ENCODE measurements at places on chromosomes 4 and X.

DNA sequence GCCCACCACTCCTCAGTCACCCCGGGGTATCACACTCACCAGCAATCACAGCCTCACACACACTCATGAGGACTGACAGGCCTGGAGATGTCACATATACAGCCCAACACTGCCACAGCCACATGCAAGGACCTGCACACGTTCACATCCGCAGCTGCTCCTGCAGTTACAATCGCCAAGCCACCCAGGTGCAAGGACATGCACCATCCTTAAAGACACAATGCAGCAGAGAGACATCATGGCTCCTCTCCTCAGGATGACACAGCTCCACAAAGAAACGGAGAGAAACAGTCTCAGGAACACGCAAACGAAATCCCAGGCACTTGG lies 1.1 kb downstream of the PCSK1N start:
- no peak for DNase-seq

DNA sequence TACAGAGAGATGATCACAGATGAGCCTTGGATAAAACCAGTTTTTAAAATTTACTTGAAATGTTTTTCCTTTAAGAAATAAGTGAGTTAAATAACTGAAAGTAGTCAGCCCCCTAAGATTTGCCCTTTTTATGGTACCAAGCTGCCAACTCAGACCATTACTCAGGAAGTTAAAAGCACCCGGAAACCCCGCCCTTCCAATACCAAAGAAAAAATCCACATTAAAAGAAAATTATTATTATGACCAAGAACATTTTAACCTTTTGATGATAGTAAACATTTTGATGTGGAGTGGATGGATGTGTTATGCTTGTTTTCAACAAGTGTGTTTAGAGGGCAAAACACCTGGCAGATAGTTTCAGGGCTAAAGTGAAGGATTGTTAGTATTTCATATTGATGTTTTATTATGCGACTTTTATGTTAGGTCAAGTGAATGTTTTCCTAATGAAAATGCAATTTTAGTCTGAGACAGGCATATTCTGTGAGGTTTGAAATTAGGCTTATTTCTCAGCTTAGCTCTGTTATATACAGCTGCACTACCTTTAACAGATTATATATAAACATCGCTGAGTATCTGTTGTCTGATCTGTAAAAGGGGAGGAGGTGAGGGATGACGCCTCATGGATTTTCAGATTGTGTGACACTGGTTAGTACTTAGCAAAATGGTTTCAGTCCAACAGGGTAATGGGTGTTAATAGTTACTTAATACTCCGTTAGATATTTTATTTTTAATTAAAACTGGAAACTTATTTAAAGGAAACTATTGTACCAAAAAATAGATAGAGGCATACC lies 89.0 kb downstream of the KDM6A start:
- DNase-seq: no peak

DNA sequence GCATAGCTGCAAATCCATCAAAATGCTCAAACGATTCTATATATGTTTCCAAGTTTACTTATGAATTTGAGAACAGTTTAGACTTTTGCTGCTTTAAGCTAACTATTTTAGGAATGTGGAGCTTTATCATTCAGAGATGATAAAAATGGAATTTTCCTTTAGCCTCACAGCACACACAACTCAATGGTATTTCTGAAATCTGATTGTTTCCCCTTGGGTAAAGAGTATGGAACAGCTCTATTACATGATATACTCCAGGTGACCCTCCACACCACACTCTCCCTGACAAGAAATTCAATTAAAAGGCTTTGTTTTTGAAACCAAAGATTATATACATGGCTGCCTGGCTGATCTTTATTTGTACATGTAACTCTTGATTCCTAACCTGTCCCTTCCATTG lies 120.0 kb downstream of the LUZP4 start:
- DNase-seq: no peak

GRCh38 chr4:180153587-180153986 lies 2089.6 kb upstream of the TENM3 start:
- no peak for DNase-seq

DNA sequence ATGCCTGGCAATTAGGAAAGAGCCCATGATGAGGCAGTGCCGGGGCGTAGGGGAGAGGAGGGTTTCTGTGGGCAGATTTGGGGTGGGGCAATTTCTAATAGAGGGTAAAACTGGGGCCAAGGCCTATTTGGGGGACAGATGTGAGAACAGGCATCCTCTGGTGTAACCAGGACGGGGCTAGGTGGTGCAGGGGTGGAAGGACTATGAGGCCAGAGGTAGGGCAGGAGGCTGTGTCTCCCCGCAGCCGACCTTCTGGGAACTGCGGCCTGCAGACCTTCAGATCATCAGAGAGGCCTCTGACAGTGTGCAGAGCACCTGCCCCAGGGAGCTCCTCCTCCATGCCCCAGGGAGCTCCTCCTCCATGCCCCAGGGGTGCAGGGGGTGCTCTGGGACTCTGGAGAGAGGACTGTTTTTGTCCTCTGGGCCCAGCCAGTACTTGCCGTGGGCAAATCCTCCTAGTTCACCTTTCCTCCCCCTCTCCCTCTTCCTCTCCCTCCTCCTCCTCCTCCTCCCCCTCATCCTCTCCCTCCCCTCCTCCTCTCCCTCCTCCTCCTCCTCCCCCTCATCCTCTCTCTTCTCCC lies 101.9 kb downstream of the SORCS2 start:
- no peak for DNase-seq

- no peak for DNase-seq
Measured at GRCh38 chrX:13770013-13770535, 35.5 kb downstream of the OFD1 start.

DNA sequence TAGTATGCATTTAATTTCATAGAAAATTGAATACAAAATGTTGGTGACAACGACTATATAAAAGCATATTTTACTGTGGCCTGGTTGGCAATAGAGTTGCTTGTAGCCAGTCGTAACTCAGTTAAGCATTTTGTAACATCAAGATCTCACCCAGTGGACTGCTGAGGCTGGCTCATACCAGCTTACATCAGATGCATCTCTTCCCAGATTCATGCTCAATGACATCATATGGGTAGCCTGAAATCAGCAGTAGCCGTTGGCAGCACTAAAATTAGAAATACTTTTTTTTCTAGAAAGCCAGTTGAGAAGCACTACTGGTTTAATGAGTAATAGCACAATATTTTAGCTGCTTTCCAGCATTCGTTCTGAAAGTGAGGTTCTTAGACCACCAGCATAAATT lies 341.2 kb downstream of the TECRL start:
- DNase-seq: peak; percentile 12

- no peak for DNase-seq
Measured at GRCh38 chr4:23875317-23875716, 14.5 kb downstream of the PPARGC1A start.

GRCh38 chr4:15336410-15337167 lies 91.2 kb upstream of the C1QTNF7 start:
- DNase-seq: peak; percentile 14

DNA sequence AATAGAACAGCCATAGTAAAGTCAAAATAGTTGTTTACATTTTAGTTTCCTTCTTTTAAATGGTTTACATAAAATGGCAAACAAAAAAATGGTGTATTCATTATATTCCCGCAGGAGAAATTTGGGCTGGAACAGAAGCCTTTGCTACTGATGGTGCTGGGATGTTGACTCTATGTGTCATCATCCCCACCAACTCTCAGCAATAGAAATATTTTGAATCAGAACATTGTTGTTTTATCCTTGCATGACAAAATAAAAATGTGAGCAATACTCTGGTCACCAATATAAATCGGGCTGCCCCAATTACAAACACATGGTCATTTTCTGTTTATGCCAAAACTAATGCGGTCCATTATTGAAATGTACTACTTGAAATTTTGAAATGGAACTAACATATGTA lies 1131.6 kb upstream of the PCDH7 start:
- no peak for DNase-seq

DNA sequence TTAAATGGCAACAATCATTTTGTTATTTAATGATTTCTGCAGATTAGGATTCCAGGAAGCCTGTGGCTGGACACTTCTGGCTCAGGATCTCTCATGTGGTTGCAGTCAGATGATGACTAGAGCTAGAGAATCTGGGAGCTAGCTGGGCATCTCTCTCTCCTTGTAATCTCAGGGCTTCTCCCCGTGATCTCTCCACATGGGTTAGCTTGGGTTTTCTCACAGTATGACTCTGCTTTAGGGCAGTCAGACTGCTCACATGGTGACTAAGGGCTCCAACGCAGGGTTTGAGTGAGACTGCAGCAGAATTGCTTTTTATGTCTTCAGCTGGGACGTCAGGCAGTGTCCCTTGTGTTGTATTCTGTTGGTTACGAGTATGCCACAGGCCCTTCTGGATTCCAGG lies 361.4 kb downstream of the CBLL2 start:
- peak; percentile 32 for DNase-seq

- DNase-seq: no peak
Measured at GRCh38 chr4:132384709-132385108, 764.4 kb upstream of the PCDH10 start.

DNA sequence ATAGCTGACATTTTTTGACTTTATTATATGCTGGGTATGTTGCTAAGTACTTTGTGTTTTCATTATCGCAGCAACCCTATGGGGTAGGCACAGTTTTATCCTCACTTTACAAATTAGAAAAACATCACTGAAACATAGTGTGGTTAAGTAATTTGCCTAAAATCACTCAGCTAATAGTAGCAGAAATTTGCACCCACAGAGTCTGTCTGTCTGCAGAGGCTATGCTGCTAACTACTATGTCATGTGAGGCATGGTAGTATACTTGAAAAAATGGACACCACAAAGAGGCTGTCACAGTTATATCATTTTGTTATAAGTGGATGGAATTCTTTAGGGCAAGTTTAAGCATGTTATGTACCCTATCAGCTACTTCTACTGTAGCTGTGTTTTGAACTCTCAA lies 69.0 kb downstream of the STAG2 start:
- no peak for DNase-seq

DNA sequence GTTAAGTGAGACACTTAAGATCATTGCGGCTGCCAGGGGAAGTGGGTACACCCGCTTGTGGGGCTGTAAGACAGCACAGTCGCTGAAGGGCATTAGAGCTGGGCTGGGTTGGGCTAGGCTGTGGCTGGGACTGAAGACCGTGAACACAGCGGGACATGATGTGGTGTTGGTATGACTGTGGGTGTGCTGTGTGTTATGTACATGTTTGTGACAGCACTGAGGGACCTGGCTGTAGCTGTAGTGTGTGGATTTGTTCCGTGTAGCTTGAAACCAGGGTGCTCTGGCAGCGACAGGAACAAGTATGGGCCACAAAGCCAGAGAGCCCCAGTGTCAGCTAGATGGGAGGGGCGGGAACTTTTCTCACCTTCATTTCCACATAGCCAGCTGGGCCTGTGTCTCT lies 82.1 kb downstream of the NHSL2 start:
- DNase-seq: no peak

DNA sequence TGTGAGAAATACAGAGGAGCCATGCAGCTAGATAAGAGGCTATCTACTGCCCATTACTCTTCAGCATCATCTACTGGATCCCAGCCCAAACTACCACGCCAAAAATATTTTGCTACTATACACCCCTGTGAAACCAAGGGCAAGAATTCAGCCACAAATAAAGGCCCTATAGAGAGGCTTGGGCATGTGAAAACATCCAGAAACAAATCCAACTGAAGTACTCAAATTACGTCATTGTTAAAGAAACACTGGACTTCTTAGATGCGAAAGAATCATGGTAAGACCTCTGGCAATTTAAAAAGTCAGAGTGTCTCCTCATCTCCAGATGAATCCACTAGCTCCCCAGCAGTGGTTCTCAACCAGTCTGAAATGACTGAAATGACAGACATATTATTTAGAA lies 12.8 kb downstream of the NDST3 start:
- DNase-seq: no peak

DNA sequence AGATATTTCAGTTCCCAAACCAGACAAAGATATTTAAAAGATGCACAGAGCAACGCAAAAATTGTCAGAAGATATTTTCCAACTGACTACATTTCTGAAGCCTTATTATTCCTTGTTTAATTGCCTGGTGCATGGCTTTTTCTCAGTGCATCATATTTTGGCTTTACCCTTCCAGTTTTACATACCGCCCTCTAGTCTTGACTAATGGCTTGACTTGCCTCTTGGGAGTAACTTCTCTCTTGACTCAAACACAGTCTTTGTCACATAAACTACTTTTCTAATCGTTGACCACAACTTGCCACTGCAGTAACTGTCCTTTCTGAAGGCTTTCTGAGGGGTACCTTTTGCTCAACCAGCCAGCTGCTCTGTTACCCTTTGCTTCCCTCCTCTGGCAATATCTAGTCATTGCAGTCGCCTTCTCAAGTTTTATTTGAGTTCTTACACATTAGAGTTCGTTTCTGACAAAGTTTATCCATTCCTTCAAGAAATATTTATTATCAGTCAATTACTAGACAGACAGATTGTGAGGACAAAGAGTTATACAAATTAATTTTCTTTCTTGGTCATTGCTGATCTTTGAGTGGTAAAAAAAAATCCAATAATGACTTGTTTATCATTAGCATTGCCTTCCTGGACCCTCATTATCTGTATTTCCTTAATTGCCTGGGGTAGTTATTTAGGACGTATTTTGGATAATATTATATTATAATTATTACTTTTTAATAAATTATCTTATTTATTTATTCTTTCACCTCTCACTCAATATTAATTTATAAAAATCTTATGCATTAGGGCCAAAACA lies 506.9 kb upstream of the PCDH10 start:
- peak; percentile 76 for DNase-seq

DNA sequence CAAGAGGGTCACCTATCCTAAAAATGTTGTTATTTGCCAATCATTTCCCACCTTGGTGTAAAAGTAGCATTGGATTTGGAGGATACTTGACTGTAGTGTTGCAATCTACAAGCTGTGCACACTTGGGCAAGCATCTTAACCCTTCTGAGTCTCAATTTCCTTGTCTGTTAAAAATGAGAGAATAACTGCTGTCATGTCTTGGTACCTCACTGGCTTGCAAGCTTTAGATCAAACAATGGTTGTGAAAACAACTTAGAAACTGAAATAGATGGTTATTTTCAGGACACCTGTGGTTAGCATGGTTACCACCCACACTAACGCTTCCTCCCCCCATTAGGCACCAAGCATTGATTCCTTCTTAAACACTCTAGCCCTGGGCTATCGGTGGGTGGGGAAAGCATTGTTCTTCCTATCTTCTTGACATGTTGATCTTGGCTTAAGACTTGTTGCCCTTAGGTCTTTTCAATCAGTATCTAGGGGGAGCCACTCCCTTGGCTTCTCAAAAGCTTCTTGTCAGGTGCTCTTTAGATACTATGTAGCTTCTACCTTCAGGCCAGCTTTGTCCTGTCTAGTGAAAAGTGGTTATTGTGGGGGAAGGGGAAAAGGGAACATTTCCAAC lies 10.6 kb upstream of the AMOT start:
- no peak for DNase-seq

GRCh38 chr4:124727331-124727890 lies 14.9 kb upstream of the ANKRD50 start:
- no peak for DNase-seq

GRCh38 chr4:6272863-6273660 lies 3.4 kb downstream of the WFS1 start:
- peak; percentile 36 for DNase-seq

DNA sequence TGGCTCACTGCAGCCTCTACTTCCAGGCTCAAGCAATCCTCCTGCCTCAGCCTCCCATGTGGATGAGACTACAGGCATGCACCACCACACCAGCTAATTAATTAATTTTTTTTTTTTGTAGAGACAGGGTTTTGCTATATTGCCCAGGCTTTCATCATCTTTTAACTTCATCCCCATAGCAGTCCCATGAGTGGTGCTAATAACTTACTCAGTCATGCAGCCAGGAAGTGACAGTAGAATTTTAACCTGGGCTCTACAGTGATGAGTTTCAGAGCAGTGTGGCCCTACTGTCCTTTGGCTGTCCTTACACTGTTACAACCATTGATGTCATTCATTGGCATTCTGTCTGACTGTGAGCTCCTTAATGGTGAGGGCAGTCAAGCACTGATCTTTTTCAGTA lies 3.9 kb upstream of the OCIAD2 start:
- DNase-seq: peak; percentile 79

GRCh38 chrX:39645178-39645895 lies 452.4 kb downstream of the BCOR start:
- no peak for DNase-seq
